Activated CD4-positive, CD25-positive, alpha-beta regulatory T cell treated with anti-CD3 and anti-CD28 coated beads, Interleukin-2, amount 50 U/mL, for 72 hours (primary cell): ENCODE measurements at places on chromosomes 11 and 22.
A peak's percentile ranks its signal among the peaks of the same experiment; 100 is the strongest.

DNA sequence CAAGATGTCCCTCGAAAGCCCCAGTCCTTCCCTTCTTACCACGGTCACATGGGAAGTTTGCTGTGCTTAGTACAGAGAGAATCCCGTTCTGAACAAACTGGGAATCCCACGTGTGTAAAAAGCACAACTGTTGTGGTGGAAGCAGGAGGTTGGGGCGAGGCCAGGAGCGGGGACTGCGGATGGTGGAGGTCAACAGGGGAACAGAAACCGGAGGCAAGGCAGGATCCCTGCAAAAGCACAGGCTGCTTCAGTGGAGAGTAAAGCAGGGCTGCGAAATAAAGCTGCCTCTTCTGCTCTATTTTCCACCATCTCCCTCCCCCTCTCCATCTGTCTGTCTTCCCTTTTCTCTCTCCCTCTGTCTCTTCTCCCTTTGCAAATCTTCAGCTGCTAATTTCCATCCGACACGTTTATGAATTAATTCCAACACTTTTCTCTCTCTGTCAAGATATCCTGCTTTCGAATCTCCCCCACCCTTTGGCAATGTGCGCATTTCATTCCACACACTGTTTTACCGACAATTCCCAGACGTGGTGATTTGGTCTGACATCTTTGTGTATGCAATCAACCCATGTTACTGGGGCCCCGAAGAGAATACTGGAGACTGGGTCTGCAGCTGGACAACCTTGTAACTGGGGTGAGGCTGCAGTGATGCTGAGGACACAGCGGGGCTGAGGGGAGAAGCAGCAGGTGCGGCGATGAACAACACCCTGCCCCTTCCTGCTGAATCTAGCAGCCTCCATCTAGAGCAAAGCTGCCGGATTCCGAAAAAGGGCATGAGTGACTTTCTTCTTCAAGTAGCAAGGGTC, 571.8 kb downstream of the OPCML start:
- DNase-seq, result no peak

DNA sequence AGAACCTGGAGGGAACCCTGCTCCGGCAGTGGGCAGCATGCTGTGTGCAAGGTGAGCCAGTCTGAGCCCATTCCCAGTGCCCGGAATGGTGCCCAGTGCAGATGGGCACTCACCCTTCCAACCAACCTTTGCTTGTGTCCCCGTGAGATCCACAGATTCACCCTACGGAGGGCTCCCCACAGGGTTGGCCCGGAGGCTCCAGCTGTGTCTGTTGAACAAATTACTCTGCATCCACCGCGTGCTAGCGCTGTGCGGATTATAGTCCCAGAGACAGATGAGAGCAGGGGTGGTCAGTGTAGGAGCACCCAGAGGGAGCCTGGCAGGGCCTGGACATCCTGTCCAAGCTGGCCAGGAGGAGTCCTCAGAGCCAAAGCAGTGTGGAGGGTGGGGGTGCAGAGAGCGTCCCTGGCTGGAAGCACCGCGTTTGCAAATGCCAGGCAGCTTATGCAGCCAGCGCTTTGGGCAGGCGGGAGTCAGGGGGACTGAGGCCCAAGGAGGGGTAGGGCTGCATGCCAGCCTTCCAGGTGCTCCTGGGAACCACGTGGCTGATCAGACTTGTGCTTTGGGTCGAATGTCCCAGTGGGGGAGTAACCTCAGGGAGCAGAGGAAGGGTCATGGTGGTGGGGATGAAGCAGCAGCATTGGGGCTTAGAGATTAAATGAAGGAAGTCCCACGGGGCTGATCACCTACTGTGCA, 80.5 kb downstream of the KCNQ1 start:
- peak; percentile 23 for DNase-seq

GRCh38 chr22:40121461-40121860, 56.3 kb upstream of the TNRC6B start:
- no peak for DNase-seq

- no peak for DNase-seq
Measured at GRCh38 chr11:115606498-115607220, 102.4 kb upstream of the CADM1 start.

DNA sequence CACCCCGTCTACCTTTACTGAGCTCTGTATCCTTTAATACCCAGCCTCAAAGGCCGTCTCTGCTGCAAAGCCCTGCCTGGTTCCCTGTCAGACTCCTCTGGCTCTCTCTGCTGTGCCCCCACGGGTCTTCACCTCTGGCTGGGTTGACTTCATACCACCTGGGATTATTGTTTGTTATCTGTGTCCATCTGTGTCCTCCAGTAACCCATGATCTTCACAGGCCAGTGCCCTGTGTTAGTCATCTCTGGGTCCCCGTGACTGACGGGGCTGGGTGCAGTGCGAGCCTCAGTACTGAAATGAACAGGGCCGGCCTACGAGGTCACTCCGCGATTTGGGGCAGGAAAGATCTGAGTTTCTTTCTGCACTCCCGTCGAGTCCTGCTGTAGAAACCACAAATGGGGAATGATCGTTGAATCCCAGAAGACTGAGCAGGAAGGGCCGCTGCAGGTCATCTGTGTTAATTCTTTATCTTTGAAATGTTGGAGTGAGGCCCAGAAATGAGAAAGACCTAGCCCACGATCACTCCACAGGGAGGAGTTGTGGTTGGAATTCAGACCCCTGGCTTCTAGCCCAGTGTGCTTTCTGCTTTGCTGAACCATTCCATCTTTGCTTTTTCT, 12.3 kb upstream of the TUB start:
- no peak for DNase-seq

DNA sequence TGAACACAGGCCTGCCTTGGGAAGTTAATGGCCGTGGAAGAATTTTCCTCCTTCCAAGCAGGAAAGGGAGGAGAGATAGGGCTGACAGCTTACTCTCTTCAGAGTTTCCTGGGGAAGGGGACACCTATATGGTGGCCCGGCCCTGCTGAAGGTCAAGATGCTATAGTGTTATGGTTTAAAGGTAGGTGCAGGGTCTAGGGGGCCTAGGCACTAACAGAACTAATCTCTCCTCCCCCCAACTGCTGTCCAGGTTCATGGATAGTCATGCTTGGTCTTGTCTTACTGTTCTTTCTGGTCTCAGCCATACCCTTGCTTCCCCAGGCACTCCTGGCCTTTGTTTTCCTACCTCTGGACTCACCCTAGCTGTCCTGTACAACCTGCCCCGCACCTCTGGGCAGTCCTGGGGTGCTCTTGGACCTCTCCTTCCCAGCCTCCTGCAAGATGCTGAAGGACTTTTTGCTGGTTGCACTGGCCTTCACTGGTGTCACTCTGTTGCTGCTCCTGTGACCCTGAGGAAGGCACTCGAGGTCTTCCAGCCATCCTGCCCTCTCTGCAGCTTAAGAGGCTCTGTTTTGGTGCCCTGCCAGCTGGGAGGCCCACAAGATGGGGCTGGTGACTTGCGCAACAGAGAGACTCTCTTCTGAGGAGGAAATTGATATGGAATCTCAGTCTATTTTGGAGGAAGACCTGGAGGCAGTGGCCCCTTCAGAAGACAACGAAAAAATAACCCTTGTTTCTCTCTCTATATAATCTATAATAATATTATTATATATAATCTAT, 17.9 kb downstream of the SEC14L3 start:
- no peak for DNase-seq

GRCh38 chr11:122031813-122032212, 84.2 kb downstream of the BLID start:
- no peak for DNase-seq

DNA sequence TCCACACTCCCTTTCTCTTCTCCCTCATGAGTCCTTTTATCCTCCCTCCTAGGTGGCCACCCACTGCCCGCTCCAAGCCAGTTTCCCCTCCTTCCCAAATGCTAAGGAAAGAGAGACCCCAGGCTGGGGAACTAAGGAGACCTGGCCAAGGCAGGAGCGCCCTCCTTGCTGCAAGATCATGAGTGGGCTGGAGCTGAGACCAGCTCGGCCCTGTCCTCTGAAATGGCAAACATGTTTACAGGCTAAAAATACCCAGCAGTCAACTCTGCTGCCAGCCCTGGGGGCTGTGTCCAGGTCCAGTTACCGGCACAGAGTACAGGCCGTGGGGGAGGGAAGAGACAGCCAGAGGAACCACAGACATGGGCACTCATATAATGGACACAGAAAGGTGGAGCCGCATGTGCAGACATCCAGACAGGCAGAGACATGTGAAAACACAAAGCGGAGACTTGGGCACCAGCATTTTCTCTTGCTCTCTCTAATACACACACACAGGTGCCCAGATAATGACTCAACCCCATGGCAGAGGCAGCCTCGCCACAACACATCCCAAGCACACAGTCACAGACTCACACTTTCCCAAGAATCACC, 1.2 kb upstream of the AHNAK start:
- no peak for DNase-seq

DNA sequence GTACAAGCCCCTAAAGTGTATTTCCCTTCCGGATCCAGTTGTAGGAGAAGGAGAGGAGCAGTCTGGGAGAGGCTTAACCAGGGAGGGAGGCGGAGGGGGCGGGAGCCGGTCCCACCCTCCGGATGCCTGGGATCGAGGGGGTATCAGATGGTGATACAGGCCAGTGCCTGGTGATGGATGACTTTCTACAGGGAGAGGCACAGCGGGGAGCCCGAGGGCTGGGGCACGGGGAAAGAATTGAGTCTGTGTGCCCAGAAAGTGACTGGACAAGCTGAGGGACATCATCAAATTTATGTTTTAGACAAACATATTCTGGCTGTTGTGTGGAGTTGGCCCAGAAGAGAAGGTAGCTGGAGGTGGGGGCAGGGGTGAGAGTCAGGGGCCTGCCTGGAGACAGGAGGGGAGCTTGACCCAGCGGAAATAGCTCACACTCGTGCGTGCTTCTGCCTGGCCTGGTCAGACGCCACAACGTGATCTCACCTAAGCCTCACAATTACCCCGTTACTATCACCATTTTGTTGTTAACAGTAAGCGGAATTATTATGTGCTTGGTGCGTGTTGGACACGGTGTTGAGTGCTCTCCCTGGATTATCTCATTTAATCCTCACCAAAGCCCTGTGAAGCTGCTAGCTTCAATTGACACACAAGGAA, 42.4 kb downstream of the AMPD3 start:
- DNase-seq, result no peak

GRCh38 chr11:2576549-2576948, 123.2 kb downstream of the KCNQ1OT1 start:
- no peak for DNase-seq

DNA sequence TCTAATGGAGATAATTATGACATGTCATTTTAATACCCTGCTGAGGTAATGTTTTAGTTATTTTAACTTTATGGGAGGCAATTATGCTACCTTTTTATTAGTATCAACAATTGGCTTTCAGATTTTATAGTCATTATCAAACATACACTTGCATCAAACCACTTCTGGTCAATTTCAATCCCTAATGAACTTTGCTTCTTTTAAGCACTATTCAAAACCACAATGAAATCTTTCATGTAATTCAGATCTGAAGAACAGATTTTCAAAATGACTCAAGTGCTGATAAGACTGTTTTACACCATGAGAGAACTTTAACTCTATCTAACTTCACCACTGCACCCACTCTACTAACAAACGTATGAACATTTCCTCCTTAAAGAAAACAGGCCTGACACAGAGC, 25.9 kb upstream of the CCDC34 start:
- no peak for DNase-seq

- no peak for DNase-seq
Measured at GRCh38 chr11:118846181-118846935, 37.3 kb upstream of the CXCR5 start.

- DNase-seq, result peak; percentile 53
Measured at GRCh38 chr11:13238879-13239514, 38.6 kb upstream of the BMAL1 start.

DNA sequence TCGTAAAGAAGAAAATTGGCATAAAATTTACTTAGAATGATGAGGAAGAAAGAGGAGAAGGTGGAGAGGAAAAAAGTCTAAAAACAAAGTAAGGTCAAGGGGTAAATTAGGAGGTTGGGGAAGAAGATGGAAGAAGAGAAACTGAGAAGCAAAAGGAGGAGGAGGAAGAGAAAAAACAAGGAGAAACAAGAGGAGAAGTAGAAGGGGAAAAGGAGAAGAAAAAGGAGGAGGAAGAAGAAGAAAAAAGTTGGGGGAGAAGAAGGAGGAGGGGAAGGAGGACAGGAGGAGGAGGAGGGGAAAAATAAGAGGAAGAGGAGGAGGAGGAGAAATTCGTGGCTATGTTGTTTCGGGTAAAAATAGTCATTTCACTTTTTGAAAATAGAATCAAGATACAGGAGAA, 42.4 kb downstream of the IL10RA start:
- no peak for DNase-seq

GRCh38 chr11:5736396-5736795, at the start of gene OR56B1:
OR56B1 (plus strand) TSS chr11:5736448; CDS start chr11:5736517, 69 bp downstream.
- DNase-seq, result no peak

- DNase-seq, result no peak
Measured at GRCh38 chr11:45772449-45772774, 32.5 kb upstream of the SLC35C1 start.

- DNase-seq, result no peak
Measured at GRCh38 chr11:103484545-103484944, 375.3 kb downstream of the DYNC2H1 start.

DNA sequence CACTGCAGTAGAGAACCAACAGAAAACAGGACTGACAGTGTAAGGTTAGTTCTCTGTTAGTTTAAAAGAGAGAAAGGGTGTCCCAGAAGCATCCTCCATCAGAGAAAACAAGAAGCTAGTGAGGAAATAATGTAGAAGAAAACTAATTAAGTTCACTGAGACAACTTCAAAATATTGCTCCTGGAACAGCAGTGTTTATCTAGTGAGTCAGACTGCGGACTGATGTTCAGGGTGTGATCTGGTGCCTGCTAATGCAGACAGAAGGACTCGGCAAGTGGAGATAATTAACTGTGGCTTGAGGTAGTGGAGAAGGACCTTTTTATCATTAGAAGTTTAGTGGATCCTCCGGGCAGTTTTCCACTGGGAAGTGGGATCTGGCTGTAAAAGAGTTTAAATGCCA, 55.4 kb downstream of the CDON start:
- no peak for DNase-seq

GRCh38 chr11:13141731-13142709, 132.9 kb downstream of the RASSF10 start:
- no peak for DNase-seq

- no peak for DNase-seq
Measured at GRCh38 chr11:11173316-11174025, 179.6 kb downstream of the CSNK2A3 start.

- no peak for DNase-seq
Measured at GRCh38 chr11:111634981-111635705, 32.9 kb downstream of the SIK2 start.

- DNase-seq, result no peak
Measured at GRCh38 chr11:92857407-92857806, 112.0 kb upstream of the MTNR1B start.

- DNase-seq, result no peak
Measured at GRCh38 chr11:29243616-29244015, 773.2 kb downstream of the KCNA4 start.

- DNase-seq, result no peak
Measured at GRCh38 chr11:103700622-103701021, 335.8 kb upstream of the DDI1 start.

- peak; percentile 80 for DNase-seq
Measured at GRCh38 chr11:117426297-117426685, 98.6 kb downstream of the CEP164 start.

DNA sequence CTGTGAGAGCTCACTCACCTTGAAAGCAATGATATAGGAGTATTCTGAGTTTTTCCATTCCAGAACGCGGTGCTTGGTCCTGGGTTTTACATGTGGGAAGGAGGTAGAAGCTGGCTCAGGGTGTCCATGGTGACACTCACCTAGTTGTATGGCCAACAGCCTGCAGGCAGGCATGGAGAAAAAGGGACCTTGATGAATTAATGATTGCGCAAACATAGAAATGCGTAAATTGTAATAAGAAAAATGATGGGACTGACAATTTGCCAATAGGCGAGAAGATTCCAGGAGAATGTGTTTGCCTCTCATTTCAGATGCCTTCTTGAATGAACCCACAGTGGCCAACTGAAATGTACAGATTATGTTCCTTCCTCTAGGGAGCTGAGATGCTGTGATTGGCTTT, 53.4 kb upstream of the MYO18B start:
- DNase-seq, result no peak
